Omental fat pad (tissue), 4 donors: ENCODE measurements at places on chromosomes 6 and 20. TPM values are rescaled to one million over a fixed set of nuclear protein-coding genes. Genes with fewer than 3 reads are reported as not detected.

- no peak for DNase-seq
Observed at GRCh38 chr20:3222635-3223600, 13.6 kb downstream of the ITPA start.

DNA sequence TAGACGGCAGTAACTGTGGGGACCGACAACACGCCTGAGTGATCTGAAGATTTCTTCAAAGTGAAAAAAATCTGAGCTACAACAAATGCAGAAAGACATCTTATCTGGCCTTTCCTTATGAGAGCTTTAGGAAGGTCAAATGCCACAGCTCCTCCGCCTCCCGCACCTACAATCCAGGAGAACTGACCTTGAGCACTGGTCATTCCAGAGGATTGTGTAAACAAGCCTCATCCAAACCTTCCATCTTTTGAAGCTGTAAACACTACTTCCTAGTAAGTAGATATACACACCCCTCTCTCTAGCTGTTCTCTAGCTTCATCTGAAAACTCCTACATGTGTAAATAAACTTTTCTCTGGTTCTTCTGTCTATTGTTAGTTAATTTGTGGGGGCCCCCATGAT, 76.9 kb downstream of the CD24 start:
- no peak for DNase-seq

Gene OLIG3
- total RNA-seq = not detected

DNA sequence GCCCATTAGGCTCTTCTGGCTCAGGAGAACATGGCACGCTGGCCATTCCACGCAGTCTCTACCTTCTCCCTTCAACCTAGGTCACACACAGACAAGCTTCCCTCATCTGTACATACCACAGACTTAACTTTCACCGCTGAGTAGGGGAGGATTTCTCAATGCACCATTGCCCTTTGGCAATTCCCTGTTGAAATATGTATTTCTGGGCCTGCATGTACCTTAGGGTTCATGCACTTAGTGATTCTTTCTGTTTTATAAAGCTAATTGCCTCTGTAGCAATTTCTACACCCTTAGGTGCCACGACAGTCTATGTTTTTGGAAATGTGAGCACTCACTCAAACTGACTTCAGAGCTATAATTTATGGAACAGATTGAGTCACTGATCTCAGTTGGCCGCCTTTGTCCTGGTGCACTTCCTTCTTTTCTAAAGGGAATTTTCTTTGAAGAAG, 253.8 kb upstream of the PRDM1 start:
- DNase-seq = no peak

GRCh38 chr20:34557936-34558319, 590 bp upstream of the MAP1LC3A start:
- no peak for DNase-seq

GRCh38 chr6:157187182-157188083, 135.9 kb downstream of the TMEM242 start:
- no peak for DNase-seq

Gene PARD6B
- 6.6 TPM for total RNA-seq

- DNase-seq = no peak
Observed at GRCh38 chr6:39193201-39193791, 36.0 kb downstream of the KCNK5 start.

DNA sequence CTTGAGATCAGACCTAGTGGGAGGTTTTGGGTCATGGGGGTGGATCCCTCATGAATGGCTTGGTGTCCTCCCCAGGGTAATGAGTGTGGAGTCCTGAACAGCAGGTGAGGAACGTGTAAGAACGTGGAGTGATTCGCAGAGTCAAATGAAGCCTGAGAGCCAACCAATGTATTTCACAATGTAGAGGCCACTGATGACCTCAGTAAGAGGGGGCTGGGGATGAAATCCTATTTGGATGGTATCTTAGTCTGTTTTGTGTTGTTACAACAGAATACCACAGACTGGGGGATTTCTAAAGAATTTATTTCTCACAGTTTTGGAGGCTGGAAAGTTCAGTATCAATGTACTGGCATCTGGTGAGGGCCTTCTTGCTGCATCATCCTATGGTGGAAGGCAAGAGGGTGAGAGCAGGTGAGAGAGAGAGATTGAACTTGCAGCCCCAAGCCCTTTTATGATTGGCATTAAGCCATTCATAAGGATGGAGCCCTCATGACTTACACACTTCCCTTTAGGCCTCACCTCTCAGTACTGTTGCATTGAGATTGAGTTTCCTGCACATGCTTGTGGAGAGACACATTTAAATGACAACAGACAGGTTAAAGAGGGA, 47.3 kb upstream of the HIVEP1 start:
- no peak for DNase-seq

Gene SYCP2
- total RNA-seq = 3.0 TPM

Gene ADGRF4
- not detected for total RNA-seq

DNA sequence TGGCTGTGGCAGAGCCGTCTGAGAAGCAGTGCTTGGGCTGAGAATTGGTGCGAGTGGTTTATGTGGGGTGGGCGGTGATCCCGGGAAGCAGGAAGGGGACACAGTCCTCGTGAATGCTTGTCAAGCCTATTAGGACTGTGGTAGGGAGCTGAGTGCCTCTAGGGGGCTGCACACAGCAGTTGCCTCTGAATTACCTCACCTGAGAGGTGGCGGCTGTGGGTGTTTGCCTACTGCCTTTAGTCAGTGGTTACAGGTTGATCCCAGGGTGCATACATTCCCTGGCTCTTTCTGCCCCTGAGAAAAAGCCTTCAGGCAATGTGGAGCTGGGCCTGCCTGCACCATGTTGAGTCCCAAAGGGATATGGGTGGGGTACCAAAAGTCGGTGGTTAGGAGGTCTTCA, 5.2 kb downstream of the AP5S1 start:
- no peak for DNase-seq
